ENCODE measurements at places on chromosomes 7 and 10.
A peak's percentile ranks its signal among the peaks of the same experiment; 100 is the strongest.

GRCh38 chr10:76161301-76161582 is 729.8 kb downstream of the LRMDA start:
- DNase-seq, result no peak

DNA sequence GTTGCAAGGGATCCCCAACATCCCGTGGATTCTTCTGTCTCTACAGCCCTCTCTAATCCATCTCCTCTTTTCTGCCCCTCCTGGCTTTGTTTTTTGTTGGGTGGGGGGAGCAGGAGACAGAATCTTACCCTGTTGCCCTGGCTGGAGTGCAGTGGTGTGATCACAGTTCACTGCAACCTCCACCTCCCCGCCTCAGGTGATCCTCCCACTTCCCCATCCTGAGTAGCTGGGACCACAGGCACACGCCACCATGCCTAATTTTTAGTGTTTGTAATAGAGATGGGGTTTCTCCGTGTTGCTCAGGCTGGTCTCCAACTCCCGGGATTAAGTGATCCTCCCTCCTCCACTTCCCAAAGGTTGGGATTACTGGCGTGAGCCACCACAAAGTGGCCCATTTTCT is 121.8 kb downstream of the MYL10 start:
- DNase-seq, result no peak

- no peak for DNase-seq
These were observed 52.5 kb downstream of the MPP7 start for GRCh38 chr10:28250358-28250757.

DNA sequence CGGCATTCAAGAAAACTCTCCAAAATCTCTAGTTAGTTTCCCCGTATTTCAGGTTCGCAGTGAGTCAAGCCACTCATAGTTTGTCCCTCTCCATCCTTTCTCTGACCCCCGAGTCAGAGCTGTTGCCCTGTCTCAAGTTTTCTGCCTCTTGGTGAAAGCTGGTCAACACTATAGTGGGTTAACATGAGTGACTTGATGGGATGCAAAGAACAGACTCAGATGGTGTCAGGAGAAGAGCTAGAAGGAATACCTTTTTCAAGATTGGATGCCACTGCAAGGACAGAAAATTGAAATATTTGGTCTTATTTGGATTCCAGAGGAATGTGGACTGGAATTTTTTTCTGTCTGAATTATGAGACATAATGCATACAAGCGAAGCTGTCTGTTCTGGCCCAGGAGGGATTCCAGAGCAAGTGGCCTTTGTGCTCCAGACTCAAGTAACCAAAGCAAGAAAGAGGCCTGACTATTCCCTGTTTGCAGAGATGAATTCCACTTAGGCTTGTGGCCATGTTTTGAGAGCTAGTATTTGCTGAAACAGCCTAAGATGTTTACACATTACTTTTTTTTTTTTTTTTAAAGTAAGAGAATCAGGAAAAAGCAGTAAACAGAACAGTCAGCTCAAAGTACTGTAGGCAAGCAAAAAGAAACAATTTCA is 67.4 kb downstream of the VWC2 start:
- no peak for DNase-seq

DNA sequence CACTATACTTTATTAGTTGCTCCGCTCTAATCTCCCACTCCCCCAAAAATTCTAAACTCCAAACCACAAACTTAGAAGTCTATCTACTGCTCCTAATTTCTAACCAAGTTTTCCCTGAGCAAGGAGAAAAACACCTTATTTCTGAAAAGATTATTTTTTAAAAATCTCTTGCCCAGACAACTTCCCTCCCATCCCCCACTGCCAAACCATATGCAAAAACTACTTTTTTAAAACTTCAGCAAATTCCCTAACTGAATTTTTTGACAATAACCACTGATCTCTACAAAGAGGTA is 1.9 kb downstream of the UBE2H start:
- DNase-seq, result no peak

DNA sequence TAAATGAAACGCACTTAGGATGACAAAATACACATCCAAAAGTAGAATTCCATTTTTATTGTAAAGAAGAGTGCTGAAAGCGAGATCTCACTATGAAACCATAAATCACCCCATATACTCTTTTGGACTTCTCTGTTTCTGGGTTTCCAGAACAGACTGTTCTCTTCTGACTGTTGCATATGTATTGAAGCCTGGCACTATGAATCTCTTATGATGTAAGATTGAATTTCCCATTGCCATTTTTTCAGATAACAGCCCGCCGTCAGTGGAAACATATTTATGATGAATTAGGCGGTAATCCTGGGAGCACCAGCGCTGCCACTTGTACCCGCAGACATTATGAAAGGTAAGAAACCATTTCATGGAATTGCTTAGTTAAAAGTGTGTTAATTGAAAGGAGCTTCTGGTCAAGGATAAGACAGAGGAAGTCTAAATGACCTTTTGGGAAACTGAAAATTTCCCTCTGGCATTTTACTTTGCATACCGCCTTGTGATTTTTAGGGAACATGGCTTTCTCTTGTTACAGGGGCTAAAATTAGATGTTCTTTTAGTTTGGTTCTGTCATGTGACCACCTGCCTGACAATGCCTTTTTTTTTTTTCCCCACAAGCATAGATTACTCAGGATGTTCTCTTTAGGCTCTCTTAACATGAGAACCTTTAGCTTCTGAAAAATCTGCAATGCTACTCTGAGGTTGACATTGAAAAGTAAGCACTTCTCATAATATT is 168.1 kb downstream of the ARID5B start:
- no peak for DNase-seq

DNA sequence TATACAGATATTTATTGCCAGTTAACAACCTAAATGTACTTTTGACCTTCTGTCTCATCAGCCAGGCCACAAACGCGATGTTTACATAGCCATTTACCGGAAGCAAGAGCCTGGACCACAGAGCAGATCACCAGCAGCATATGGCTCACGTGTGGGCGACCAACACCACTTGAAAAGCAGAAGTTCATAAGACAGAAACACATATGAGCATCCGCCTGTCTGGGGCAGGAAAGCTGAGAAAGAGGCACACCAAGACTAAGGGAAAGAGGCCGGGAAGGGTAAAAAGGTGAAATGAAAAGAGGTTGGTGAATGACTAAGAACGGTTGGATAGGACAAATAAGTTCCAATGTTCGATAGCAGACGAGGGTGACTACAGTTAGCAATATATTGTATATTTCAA is 1.3 kb downstream of the ABCB1 start:
- DNase-seq, result peak; percentile 13

GRCh38 chr10:69650589-69651261 is 20.7 kb downstream of the FAM241B start:
- DNase-seq, result no peak

GRCh38 chr7:106778656-106779250 is 86.3 kb upstream of the PIK3CG start:
- no peak for DNase-seq

GRCh38 chr7:98105942-98106544 is 619 bp upstream of the LMTK2 start:
- no peak for DNase-seq

Measured in activated CD4-positive, alpha-beta T cell treated with anti-CD3 and anti-CD28 coated beads, Interleukin-2, amount 50 U/mL, for 1 hour (primary cell).